ENCODE measurements at places on chromosomes 11 and 22.
A peak's percentile ranks its signal among the peaks of the same experiment; 100 is the strongest.

- DNase-seq: no peak
- no peaks in the 10 kb centered on the region for H3K36me3 ChIP-seq
- H3K27me3 ChIP-seq: peaks cover 4% of the 10 kb centered on the region
- no peak overlapping the region for H3K4me3 ChIP-seq
- no peaks in the 10 kb centered on the region for H3K4me1 ChIP-seq
- H3K27ac ChIP-seq: no peak overlapping the region
Measured at GRCh38 chr11:129313541-129314297, 61.9 kb upstream of the BARX2 start.

DNA sequence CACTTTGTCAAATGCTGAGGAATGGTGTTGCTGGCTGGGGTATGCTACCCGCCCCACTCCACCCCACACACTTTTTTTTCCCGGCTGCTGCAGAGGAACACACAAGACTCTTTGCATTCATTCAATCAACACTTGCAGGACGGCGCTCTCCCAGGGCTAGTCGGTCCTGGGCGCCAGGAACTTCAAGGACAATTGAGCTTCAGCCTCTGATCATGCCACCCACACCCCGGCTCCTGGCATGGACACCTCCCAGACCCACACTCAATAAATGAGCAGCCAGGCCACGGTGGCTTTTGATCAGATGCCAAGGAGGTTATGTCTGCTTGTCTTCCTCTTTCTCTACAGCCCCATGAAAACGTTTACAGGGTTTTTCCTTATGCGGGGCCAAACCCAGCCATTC is 19.8 kb downstream of the TPST2 start:
- no peaks in the 10 kb centered on the region for H3K27me3 ChIP-seq
- DNase-seq: no peak
- H3K4me3 ChIP-seq: no peak overlapping the region
- no peaks in the 10 kb centered on the region for H3K36me3 ChIP-seq
- peak overlapping the region; percentile 75 for H3K27ac ChIP-seq

DNA sequence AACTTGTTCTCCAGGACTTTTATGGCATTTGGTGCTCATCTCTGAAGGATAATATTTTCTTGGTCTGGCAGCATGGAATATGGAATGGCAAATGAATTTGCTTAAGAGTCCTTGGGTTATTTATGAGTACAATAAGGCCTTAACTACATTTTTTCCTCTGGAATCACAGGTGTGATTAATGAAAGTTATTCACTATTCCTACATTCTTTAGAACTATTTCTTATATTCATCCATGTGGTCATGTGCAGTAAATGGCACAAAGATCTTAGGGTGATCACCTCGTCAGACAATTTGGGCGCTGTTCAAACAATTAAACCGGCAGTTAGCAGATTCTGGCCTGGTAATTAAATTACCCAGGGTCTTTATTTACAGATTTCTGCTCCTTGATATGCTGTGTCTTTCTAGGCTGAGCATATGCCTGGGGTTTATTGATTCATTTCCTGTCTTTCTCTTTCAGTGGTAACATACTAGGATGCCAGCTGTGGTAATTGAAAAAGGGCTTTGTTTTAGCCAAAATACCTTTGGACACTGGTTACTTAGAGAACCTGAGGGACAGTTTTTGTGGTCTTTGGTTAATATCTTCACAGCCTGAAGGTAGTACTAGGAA is 31.6 kb downstream of the SIK2 start:
- H3K36me3 ChIP-seq: peaks cover 11% of the 10 kb centered on the region
- no peak overlapping the region for H3K27ac ChIP-seq
- no peak overlapping the region for H3K4me3 ChIP-seq
- DNase-seq: no peak
- no peaks in the 10 kb centered on the region for H3K27me3 ChIP-seq

GRCh38 chr22:20035375-20036083 is 14.6 kb downstream of the TANGO2 start:
- no peaks in the 10 kb centered on the region for H3K27me3 ChIP-seq
- H3K36me3 ChIP-seq: no peaks in the 10 kb centered on the region
- no peak for DNase-seq
- peaks cover 30% of the 10 kb centered on the region for H3K4me1 ChIP-seq
- H3K27ac ChIP-seq: no peak overlapping the region

DNA sequence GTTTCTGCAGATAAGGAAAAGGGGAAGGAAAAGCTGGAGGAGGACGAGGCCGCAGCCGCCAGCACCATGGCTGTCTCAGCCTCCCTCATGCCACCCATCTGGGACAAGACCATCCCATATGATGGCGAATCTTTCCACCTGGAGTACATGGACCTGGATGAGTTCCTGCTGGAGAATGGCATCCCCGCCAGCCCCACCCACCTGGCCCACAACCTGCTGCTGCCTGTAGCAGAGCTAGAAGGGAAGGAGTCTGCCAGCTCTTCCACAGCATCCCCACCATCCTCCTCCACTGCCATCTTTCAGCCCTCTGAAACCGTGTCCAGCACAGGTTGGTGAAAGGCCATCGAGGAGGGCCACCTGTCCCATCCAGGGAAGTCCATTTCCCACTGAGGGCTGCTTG is 5.6 kb downstream of the TEF start:
- no peak overlapping the region for H3K27ac ChIP-seq

Measured in natural killer cell treated with Interleukin-12 subunit alpha and Interleukin-12 subunit beta and Interleukin-15 and Interleukin-18, amount 100 ng/mL, for 72 hours (primary cell).